ENCODE measurements at places on chromosomes 12 and 14.

DNA sequence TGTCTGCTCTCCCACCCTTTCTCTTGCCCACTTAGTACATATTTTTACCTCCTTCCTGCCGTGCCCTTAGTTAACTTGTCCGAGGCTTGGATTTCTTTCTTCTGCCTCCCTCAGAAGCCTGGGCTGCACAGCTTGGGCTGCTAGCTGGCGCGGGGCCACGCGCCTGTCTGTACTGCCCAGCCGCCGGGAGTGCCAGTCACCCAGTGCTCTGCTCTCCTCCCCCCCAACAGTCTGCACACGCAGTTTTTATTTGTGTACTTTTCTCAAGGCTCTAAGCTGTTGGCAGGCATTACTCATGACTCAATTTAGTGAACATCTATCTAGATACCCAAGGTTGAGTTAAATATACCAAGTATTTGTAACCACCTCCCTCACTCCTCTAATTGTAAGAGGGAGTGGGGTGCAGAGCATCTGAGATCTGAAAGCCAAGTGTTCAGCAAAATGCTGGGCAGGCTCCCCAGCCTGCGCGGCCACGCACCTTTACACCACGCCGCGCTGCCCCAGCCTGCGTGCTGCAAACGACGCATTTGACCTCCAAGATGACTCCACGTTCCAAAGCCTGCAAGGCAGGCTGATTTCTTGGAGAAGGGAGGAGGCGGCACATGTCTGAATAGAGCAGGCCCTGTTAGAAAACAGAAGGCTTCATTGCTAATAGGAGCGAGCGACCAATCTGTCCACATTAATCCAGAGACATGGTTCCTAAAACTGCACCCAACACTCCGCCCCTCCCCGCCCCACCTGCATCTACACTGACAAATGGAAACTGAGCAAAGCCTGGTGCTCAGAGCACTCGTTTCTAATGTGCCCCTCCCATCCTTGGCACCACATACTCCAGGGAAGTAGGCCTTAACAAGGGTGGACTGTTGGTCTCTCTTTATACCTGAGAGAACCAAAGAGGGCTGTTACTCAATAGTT lies 18.2 kb upstream of the CACNA2D4 start:
- no peak for DNase-seq

GRCh38 chr12:67649261-67649569 lies 670 bp downstream of the DYRK2 start:
- no peak for DNase-seq

DNA sequence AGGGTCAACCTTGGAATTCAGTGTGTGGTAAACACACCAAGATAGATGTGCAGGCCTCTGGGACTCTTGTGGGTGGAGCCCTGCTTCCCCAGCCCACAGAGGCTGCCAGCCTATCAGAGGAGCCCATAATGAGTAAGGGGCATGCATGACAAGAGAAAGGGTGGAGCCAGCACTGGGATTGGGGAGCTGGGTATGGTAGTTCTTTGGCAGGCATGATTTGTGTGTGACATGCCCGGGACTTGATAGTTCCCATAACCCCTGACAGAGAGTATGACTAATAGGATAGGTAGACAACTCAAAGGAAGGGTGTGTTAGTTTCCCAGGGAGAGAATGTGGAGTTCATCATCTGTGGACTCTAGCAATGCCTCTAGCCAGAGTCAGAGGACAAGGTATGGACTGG lies 143.0 kb downstream of the EMP1 start:
- DNase-seq, result no peak

GRCh38 chr12:106304001-106304421 lies 1.5 kb downstream of the TCP11L2 start:
- DNase-seq, result no peak

DNA sequence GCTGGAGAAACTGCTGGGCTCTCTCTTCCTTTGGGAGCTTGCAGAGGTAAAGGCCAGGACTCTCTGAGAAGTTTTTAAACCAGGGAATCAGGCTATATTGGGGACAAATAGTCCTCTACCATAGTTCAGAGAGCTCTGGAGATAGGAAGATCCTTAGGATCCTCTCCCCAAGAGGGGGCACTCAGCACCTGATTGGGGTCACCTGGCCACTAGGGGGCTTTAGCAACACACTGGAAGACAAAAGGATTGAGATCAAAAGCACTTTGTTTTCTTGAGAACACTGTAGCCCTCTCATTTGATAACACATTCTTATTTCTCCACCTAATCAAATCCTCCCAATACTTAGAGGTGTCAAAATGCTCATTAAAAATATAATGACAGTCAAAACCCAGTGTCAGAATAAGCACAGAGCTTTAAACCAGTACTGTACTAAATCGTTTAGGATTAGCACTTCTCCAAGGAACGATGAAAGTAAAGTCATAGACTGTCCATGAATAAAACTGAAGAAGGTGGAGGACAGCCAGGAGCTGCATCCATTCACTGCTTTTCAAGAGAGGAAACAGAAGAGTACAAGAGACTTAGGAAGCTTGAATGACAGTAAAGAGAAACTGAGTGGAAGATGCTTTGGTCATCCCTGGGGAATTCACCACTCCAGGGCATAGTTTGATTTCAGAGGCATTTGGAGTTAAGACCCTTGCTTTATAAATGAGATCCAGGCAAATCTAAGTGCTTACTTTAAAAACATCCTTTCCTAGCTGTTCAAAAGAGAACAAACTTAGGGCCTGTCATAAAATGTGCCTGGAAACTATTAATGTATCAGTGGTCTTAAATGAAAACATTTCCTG lies 26.5 kb downstream of the BMP4 start:
- peak; percentile 36 for DNase-seq

- no peak for DNase-seq
Observed at GRCh38 chr12:77392467-77393088, 327.2 kb upstream of the E2F7 start.

- no peak for DNase-seq
Observed at GRCh38 chr12:57135527-57136326, 7.4 kb downstream of the LRP1 start.

DNA sequence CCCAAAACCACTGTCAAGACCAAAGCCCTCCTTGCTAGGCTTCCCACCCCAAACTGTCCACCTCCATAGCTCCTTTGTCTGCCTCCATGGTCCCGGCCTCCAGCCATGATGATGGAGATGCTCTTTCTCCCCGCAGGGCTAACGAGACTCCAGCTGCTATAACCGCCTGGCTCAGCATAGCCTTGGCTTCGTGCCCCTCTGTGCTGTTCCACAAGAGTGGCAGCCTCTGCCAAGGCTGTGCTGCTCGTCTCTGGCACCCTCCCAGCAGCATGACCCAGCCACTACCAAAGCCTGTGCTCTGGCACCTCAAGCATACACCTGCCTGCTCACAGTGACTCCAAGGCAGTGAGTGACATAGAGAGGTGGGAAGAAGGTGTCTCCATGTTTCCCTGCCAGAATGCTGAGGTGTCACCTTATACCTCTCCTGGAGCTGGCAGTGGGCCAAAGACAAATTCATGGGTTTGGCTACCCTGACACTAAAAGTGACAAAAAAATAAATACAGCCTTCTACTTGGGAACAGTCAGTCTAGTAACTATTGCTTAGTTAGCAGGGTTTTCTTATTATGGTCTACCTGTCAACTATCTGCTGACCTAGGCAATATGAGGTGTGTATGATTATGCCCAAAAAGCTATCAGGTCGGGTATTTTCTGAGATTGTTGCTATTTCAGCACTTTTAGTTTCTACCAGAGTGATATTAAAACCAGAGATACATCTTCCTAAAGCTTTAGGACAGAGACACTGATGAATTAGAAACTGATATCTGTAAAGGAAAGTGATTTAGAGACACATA lies 16.1 kb upstream of the KRT73 start:
- DNase-seq, result peak; percentile 12

GRCh38 chr12:93634416-93634815 lies 42.8 kb upstream of the CRADD start:
- no peak for DNase-seq

DNA sequence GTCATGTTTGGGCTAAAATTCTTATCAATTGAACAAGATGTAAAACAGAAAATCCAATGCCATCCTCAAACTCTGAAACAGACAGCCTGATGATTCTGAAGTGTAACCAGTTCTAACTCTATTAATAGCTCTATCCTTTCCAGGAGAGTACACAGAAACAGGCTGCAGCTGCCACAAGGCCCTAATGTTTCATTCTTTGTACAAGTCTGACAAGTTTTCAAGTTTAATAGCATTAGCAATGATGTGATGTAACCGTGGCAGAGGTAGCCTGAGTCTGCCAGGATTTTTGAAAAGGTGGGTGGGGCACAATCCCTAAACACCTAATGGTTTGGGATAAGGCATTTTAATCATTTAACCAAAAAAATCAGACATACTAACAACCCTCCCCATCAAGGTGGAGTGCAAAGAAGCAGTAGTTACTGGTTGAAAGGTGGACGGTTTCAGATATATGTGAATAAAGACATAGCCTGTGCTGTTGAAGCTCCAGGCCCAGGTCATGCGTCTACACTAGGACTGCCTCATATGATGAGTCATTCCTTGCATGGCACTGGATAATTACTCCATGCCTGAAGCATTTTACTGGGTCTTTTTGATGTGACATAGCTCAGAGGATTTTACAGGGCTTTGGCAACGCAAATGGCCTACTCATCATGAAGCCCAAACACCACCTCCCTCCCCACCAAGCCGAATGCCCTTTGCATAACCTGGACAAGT lies 145.1 kb upstream of the GRIP1 start:
- DNase-seq, result no peak

DNA sequence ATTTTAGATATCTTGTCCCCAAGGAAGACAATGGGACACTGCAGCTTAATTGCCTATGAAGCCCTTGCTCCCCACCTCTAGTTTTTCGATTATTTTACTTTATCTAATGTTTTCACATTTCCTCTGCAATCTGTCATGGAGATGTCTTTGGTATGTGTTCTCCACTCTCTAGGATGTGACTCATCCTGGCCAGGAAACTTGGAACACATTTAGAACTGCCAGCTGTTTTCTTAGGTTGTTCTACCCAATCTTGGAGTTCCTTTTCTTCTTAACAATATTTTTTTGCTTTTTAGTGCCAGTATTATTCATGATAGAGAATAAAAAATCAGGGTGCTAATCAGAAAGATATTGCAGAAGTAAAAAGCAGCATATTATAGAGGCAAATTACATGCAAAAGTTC lies 101.7 kb upstream of the CLEC14A start:
- DNase-seq, result no peak

DNA sequence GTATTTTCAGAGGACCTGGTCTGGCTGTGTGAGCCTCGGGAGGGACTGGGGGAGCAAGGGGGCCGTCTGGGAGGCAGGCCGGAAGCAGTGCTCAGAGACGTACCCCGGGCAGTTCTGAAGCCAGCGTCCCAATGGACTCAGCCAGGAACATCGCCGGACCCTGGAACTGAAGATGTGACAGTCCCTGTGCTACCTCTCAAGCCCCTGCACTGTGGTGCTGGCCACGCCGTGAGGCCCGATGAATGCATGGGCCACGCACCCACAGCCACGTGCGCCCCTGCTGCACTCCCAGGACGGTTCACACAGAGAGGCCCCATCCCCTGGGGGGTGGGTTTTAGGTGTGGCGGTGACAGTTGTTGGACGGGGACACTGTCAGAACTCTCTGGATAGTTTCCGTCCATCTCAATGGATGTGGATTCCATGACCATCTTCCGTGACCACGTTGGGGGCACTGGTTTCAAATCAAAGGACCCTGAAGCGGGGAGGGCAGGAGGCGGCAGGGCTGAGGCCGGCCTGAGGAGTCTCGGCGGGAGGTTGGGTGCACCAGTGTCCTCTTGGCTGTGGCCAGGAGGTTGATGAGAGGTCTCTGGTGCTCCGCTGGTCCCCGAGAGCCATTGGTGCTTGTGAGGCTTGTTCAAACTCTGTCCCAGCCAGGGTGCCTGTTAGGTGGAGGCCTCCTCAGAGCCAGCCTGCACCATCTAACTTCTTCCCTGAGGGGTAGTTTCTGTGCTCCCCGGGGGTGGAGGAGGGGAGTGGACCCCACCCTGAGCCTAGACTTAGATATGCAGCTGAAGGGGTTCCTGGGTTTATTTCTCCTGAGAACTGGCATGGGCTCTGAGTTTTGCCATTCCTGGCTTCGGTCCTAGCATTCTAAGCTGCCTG lies 36.3 kb upstream of the TSPAN9 start:
- DNase-seq, result peak; percentile 36

- no peak for DNase-seq
Observed at GRCh38 chr14:57171363-57171762, 97.3 kb downstream of the EXOC5 start.

DNA sequence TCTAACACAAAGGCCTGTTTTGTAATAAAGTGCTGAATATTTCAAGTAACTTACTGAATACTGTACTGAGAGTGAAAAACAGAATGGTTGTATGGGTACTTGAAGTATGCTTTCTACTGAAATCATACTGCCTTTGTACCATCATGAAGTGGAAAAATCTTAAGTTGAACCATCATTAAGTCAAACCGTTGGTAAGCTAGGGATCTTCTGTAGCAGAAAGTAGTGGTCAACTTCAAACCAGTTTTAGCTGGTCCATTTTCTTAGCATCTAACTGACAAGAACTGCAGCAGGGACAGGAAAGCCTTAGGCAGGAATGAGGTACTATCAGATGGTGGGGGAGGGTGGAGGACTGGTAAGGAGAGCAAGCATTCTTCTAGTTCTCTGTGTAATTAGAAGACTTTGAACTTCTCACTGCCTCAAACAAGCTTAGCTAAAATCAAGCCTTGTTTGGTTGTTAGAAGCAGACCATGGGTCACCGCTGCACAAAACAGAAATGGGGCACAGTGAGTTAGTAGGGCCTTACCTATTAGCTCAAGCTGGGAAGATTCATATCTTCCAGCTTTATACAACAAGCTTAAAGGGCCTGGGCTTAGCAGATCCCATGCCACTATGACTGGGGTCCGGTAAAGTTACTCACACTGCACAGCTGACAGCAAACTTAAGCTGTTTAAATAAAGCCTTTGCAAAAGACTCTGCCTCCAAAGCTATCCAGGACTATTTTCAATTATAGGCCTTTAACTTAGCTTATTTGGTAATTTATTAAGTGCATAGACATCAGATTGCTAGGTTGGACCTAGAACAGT lies 73.8 kb downstream of the ACADS start:
- no peak for DNase-seq

DNA sequence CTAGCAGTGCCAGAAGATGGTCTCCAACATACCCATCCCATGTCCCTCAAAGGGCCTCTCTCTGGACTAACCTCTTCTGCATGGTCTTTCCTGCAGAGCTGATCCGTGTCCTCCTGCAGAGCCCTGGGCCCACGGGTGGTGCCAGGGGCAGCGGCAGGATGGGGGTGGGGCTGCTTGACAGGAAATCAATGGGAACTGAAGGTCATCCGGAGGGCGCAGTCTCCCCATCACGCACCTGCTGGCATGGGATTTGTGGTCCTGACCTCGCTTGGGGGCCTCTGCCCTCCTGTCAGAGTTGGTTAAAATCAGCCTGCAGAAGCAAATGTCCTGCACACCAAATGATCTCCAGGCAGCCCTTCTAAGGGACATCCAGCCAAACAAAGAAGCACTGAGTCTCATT lies 110.2 kb downstream of the DPF3 start:
- DNase-seq, result peak; percentile 21
